ENCODE measurements at places on chromosomes 2 and 18.

GRCh38 chr18:79567481-79568147 is 112.0 kb upstream of the CTDP1 start:
- no peak for DNase-seq

DNA sequence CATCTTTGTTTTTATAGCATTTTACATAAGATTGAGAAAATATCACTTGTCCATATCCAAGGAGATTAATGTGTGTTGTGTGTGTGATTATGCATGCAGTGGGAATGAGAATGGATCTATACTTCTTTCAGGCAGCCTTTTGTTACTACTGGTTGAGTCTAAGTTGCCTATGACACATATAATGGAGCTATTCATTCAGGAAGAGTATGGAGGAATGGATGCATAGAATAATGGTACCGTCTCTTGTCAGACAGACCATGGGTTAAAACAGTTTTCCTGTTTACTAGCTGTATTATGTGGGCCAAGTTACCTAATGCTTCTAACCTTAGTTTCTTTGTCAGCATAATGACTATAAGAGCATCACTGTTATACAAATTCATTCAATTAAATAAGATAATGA is 155.4 kb upstream of the KYNU start:
- DNase-seq: no peak

DNA sequence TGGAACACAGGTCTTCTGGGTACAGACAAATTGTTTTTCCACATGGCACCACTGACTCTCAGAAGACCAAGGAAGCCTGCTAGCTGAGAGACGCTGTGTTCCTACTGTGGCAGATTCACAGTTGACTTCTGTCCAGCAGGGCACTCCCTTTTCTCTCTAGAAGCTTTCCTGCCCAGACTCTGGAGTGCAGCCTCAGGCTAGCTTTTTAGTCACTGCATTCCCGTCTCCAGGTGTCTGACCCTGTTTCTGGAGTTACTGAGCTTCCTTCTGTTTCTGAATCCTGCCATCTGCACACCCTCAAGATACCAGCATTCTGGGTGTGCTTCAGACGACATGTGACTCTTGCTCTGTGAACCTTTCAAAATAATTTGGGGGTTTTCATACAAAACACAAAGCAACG is 125.1 kb downstream of the TMEM200C start:
- DNase-seq: no peak

GRCh38 chr18:77866351-77866750 is 616.7 kb downstream of the GALR1 start:
- no peak for DNase-seq

DNA sequence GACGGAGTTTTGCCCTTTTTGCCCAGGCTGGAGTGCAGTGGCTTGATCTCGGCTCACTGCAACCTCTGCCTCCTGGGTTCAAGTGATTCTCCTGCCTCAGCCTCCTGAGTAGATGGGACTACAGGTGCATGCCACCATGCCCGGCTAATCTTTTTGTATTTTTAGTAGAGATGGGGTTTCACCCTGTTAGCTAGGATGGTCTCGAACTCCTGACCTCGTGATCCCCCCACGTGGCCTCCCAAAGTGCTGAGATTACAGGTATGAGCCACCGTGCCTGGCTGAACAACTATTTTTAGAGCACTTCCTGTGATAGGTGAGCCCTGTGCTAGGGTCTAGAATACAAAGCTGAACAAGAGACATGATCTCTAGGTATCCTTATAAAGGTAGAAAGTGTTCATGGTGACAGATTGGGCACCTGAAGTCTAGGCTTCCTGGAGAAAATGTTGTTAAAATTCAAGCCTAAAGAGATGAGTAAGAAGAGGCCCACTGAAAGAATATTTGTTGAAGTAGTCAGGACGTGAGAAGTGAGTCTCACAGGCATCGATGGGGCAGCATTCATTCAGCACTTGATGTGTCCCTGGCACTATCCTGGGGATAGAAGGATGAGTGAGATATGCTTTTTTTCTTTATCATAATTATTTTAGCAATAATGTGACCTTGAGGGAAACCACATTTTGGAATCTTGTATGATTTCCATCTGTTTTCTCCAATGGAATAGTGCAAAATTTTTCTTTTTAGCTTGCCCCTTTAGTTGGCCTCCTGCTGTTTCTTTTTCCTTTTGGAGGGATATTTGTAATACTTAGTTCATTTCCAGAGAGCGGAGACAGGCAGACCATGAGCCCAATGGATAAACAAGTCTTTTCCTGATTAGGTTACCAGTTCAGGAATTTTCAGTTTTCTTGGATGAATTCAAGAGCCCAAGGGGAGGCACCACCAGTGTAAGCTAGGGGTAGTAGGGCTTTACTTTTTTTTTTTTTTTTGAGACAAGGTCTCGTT is 5.1 kb downstream of the ZNF236 start:
- no peak for DNase-seq

DNA sequence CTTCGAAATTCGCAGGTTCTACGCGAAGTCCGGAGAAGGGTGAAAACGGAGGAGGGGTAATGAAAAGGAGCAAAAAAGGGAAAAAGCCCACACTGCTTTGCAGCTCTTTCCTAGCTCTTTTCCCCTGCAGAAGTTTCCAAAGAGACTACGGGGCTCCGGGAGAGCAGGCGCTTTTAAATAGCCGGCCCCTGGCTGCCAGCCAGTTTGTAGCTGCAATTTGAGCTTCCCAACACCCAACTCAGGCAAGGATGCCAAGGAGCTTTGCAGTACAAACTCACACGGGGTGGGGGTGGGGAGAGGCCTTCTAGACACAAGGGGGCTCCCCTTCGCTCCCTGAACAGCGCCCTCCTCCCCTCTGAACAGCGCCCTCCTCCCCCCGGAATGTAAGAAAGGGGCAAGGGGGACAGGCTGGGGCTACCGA is at the start of gene IGFBP5:
IGFBP5 (minus strand) TSS at position 149 of the 421 bp plus-strand sequence. CDS start 774 bp downstream, outside the sequence.
- DNase-seq: peak; percentile 81

DNA sequence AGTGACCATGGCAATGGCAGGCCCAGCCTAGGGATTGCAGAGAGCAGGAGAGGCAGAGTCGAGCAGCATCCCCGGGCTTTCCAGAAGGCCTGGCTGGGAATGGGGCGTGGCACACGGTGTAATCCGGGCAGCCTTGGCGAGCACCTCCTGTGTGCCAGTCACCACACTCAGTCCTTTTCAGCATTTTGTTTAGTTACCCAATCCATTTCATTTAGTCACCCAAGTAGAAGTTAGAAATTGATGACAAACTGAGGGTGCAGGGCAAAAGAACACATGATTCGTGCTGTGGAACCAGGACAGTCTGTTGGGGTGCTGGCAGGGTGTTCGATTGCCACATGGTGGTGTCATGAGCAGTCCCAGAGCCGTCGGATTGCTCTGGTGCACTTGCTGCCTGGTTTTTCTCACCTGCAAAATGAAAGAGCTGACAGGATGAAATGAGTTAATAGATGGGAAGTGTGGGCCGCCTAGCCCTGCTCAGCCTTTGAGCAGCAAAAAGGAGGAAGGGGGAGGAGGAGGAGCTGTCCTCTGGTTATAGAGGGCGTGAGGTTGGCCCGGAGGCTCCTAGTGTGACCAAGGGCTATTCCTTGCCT is 299.4 kb downstream of the AGAP1 start:
- DNase-seq: no peak

- no peak for DNase-seq
Measured at GRCh38 chr2:138718405-138718804, 61.8 kb downstream of the NXPH2 start.

- no peak for DNase-seq
Measured at GRCh38 chr2:216875862-216876261, 16.0 kb upstream of the TNP1 start.

GRCh38 chr2:190213441-190214335 is 105.9 kb downstream of the HIBCH start:
- no peak for DNase-seq

- DNase-seq: no peak
Measured at GRCh38 chr2:207871911-207872310, 102.2 kb upstream of the FZD5 start.

- DNase-seq: no peak
Measured at GRCh38 chr2:31057691-31058090, 80.5 kb downstream of the GALNT14 start.

DNA sequence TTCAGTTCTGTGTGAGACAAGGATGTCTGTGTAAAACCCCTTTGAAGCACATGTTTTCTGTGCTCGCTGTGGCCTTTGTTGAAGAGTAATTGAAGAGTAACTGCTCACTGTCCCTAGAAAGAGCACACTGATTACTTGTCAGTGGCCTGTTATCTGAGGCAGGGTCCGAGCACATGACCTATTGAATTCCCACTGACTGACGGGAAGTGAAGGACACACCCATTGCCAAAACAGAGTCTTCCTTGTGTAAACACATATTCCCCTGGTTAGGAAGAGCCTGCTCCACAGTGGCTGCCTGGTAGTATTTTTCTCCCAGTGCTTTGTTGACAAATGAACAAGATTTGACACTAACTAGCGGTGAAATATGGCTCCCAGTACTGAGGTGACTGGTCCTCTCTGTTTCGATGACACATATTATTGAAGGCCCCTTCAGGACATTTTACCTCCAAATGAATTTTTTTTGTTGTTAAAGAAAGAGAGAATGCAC is 148.5 kb upstream of the GYPC start:
- DNase-seq: no peak

DNA sequence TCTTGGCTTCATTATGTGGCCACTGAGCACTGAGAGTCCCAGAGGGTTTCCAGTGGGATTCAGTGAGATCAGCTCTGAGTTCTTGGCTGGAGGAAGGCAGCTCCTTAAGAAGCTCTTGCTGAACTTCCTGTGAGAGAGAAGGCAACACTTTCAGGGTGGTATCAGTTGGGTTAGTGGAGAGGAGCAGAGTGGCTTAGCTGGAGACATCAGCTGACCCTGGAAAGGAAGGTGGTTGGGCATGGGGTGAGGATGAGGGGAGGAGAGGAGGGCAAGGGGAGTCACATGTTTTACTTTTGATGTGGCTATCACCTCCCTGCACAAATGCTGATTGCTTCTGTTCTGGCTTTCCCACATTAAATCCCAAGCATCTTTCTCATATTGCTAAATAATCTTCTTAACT is 95.1 kb downstream of the ACOXL start:
- DNase-seq: no peak

- DNase-seq: no peak
Measured at GRCh38 chr18:12391487-12392165, 14.6 kb upstream of the AFG3L2 start.

GRCh38 chr2:158718196-158718585 is 76.9 kb upstream of the DAPL1 start:
- DNase-seq: no peak

DNA sequence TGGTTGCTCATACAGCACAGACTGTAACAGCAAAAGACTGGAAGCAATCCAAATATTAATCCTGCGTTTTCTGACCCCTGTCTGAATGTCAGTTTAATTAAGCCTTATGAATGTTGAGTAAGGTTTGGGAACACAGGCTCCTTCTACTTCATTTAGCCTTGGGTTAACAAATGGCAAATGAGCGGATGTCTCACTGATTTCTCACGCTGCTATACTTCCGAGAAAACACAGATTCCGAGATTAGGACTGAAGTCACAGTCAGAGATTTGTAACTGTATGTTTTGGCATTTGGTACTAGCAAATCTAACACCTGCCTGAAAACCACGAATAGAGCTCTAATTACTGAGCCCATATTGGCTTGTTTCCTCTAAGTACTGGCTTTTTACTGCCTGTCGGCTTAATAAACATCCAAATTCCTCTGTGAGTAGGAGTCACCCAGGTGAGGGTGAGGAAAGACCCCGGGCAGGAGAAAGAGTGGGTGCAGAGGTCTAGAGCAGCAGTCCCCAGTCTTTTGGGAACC is 10.6 kb downstream of the MC5R start:
- no peak for DNase-seq

- DNase-seq: no peak
Measured at GRCh38 chr2:221676566-221677172, 104.6 kb upstream of the EPHA4 start.

DNA sequence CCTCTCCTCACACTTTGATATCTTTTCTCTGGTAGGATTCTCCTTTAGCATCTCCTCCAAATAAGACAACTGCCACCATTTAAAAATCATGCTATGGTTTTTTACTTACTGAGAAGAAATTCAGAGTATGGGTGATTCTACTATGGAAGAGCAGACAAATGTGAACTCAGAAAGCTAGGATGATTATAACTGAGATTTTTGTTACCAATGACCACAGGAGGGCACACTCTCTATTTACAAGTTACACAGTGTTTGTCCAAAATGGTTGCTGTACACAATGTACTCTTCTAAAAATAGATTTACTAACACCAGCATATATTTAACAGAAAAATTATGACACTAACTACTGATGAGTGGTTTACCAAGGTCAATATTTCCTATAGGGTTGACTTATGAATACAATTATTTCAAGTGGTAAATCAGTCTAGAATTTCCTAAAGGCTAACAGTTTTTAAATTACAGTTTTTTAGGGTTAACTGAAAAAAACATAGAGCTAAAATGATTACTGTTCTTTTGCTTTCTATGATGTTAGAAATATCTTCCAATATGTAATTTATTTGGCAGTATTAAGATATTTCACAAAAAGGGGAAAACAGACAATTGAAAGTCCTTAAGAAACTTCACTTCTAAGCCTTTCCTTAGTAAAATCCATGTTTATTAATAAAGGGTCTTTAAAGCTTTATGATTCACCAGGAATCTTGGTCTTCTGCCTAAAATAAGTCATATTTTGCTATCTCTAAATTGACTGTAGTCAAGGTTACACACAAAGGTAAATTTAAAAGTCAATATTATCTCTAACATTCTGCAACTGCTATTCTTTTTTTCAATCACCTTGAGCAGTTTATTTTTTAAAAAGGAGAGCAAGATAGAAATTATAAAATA is 57.2 kb downstream of the MAP4K3 start:
- no peak for DNase-seq

DNA sequence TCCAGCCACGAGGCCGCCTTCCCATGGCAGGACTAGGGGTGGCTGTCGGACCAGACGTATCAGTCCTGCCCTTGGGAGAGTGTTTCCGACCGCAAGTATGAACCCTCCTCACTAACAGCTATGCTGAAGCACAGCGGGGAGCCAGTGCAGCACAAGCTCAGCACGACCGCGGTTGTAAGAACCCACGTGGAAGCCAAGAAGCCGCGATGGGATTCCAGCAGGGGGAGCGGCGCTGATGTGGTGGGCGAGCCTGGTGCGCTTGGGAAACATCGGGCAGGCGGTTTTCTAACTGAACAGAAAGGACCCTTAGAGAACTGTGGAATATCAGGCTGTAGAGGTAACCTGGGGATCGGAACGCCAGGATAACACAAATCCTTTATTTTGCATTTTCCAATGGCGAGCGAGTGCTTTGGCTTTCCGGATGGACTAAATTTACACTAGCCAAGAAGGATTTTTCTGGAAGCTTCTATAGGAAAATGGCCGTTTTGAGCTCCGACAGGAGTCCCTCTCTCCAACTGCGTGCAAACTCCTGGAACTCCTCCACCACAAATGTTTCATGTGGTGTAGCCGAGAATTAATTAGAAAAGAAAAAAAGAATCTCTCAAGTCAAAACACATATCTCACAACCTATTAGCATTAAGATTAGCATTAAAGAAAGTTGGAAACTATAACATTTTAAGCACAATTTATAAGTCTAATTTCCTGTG is 132.0 kb upstream of the MYCN start:
- DNase-seq: no peak

DNA sequence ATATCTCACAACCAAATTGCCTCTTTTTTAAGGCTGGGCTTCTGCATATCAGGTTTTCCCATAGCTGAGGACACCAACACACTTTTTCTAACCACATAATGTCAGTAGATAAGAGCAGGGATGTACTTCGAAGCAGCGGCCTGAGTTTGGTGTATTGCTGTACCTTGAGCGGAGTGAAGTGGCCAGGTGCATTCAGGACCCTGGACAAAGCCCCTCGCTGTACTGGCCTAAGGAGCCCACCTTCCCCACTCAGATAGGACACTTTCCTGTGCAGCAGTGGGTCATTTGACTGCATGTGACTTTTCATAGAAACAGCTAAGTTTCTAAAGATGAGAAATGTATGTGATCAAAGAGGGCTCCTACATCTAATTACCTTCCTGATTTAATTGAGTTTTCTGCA is 212.5 kb downstream of the GBX2 start:
- no peak for DNase-seq

All from breast epithelium (tissue), 4 donors.